SJSA1 (cell line): ENCODE measurements at places on chromosomes 13 and 19. TPM values are rescaled to one million over a fixed set of nuclear protein-coding genes. Genes with fewer than 3 reads are reported as not detected.

GRCh38 chr19:28067882-28068281, 1145.1 kb downstream of the UQCRFS1 start:
- DNase-seq = no peak

GRCh38 chr19:40614622-40615411, 13.6 kb downstream of the LTBP4 start:
- peak; percentile 97 for DNase-seq

- DNase-seq = no peak
Measured at GRCh38 chr13:27304611-27305010, 34.0 kb downstream of the RASL11A start.

- DNase-seq = no peak
Measured at GRCh38 chr13:27556109-27556508, 64.2 kb downstream of the LNX2 start.

DNA sequence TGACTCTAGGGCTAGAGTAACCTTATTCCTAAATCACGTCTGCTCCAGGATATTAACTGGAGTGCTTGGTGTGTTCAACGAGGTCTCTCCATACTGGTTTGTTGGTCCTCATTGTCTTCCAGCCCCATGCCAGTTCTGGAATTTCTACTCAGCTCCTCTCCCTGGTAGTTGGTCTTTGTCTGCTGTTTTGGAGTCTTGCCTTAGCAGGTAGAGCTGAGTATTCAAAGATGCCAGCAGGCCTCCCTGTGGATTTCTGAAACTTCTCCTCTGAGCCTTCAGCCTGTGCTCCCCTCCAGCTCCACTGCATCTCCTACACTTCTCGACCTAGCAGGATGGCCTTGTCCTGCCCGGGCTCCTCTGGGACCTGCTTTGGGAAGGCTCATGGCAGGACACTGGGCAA, 25.5 kb downstream of the SOX1 start:
- no peak for DNase-seq

- DNase-seq = peak; percentile 37
Measured at GRCh38 chr13:79490824-79491223, 9.9 kb downstream of the NDFIP2 start.

DNA sequence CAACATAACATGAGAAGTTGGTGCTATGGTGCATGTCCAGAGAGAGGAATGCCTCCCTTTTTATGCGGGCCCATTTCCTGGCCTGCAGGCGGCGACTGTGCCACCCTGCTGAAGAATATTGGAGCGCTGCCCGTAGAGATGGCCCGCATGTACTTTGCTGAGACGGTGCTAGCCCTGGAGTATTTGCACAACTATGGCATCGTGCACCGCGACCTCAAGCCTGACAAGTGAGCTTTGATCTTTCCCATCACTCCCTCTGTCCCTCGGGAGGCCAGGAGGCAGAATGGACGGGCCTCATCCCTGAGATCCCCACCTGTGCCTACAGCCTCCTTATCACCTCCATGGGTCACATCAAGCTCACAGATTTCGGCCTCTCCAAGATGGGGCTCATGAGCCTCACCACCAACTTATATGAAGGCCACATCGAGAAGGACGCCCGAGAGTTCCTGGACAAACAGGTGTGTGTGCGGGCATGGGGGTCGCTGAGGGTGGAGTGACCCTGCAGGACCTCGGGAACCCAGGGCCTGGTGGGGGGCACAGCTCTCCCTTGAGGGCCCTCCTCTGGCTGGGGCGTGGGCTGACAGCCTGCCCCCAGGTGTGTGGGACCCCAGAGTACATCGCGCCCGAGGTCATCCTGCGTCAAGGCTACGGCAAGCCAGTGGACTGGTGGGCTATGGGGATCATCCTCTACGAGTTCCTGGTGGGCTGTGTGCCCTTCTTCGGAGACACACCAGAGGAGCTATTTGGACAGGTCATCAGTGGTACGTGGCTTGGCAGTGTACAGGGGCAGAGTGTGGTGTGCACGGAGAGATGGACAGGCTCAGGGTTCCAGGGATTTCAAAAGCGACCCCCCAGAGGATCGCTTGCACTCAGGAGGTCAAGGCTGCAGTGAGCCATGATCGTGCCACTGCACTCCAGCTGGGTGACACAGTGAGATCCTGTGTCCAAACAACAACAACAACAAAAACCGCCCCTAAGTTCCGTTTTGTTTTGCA, 16.2 kb downstream of the DNASE2 start:
- DNase-seq = no peak

DNA sequence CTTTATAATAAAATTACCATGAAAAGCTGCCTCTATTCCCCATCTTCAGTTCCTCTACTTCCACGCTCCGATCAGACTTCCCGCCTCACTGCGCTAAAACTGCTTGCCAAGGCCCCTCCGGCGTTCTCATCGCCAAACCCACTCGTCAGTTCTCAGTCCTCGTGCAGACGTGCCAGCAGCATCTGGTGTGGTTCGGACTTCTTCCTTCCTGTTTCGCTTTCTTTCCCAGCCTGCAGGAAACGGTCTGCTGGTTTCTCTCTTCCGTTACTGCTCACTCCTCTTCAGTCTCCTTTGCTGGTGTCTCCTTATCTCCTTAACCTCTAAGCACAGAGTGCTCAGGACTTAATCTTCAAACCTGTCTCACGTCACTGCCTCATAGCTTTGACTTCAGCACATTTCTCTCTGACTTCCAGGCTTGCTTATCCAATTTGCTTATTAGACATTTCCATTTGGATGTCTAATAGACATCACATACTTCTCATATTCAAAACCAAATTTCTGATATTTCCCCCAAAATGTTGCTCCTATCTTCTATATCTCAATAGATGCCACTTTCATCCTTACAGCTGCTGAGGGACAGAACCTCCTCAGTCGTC, 40.3 kb downstream of the RCBTB2 start:
- DNase-seq = no peak

GRCh38 chr13:73061876-73062275, 3.1 kb downstream of the KLF5 start:
- no peak for DNase-seq

DNA sequence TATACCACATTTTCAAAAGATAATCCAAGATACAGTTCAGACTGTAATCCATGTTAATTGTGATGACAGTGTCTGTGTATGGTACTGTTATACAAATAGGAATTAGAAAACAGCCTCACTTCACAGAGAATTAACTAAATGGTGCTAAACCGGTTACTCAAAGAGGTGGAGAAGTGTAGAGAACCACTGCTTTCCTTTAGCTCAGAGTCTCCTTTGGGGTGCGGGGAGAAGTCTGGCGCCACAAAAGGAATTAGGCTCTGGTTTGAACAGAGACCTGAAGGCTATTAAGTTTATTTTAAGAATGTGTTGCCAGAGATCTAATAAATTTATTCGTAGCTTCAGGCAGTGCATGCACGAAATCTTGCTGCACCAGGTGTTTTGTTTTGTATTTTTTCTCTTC, 65.8 kb downstream of the FREM2 start:
- no peak for DNase-seq

DNA sequence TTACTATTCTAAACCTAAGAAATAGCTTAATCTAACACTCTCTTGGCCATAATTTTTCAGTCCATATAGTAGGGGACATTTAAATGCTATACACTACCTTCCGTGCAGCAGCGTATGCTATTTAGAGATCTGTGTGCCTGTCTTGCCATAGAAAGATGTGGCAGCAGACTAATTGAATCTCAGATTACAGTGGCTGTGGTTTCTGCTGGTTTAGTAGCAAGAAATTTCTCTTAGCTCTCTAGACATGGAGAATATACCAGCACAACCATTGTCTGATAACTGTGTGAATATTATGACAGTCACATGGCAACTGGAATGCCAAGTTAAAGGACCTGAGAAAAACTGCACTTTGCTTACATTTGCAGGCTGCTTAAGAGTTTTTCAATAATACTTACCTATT, 672.4 kb upstream of the MIR17HG start:
- DNase-seq = no peak

DNA sequence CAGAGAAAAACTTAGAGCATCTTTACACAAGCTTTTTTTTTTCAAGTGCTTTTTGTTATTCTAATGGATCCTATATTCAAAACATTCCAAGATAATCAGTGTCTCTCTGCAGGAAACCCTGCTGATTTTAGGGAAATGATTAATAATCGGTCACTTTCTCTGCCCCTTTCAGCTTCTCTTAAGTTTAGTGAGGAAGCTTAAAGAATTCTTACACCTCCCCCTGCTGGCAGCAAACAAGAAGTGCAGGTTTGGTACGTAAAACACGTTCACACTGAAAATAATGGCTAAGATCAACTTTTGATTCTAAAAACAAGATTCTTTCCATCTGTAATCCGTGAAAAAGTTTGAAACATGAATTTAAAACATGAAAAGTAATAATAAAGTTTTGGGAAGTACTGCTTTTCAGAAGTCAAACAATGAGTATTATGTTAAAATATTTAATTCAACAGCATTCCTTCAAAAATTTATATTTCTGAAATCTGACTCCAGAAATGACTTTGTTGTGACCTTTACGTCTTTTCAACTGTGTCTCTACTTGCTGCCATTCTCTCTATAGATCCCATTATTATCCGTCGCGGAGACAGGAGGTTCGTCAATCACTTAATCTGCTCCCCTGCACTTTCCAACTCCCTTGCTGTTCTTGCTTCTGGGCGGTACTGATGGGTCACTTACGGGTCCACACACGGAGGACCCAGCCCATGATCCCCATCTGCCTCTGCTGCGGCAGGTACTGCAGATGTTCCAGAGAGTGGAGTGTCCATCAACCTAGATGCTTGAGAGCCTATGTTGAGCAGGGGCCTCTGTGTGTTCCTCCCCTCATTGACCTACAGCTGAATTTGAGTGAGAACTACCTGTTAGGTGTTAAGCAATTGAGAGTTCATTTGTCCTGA, 203.1 kb upstream of the EDNRB start:
- no peak for DNase-seq

- no peak for DNase-seq
Measured at GRCh38 chr19:15463861-15464371, 428 bp downstream of the RASAL3 start.

GRCh38 chr19:41356984-41357739, 3.4 kb upstream of the TGFB1 start:
- no peak for DNase-seq

- DNase-seq = no peak
Measured at GRCh38 chr19:55466241-55466614, 1.7 kb upstream of the C19orf85 start.

DNA sequence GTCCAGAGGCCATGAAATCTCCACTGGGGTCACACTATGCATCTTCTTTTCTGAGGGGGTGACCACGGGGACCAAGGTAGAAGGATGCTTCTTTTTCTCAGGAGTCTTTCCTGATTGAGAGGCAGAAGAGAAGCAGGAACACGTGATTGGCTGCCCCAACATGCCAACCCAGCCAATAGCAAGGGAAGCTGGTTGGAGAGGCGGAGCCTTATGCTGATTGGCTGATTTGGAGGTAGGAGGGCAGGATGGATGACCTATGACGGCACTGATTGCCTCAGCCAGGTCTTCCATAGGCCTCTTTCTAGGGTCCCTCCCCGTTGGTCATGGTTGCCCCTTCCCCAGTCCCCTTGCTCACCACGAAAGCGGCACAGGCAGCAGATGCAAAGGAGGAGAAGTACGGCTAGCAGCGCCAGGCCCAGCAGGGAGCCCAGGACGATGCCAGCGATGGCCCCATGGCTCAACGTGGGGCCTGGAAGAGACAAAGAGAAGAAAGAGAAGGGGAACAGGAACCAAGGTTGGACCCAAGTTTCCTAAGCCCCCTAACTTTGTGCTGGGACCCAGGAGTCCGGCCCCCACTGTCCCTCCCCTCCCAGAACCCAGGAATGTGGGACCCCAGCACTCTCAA, 8.0 kb downstream of the VSIG10L start:
- DNase-seq = no peak

- DNase-seq = no peak
Measured at GRCh38 chr19:49738268-49738667, 24.8 kb downstream of the TSKS start.

DNA sequence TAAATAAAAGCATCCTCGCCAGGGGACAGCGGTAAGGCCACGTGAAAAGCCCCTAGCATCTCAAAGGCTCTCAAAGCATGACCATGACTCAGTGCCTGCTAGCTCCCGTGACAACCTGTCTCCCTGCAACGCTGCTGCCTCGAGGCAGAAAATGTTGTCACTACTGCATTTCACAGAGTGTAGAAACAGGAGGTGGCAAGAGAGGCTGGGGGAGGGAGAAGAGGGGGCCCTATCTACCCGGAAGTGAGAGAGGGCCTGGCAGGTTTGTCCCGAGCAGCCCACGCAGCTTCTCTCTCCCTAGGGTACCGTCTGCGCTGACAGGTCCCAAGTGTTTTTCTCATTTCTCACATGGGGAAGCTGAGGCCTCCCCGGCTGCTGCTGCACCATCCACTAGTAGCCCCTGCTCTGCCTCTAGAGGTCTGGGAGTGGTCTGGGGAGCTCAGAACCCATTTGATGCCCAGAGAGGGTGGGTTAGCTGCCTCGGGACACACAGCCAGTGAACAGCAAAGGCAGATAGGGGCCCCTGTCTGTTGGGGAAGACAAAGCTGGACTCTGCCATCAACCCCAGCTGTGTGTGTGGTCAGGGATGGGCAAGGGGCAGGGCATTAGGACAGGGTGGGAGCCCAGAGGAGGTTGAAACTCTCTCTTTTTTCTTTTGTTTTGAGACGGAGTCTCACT, 3.7 kb downstream of the TINCR start:
- no peak for DNase-seq

- DNase-seq = no peak
Measured at GRCh38 chr13:47258384-47258783, 361.5 kb upstream of the HTR2A start.

GRCh38 chr13:111049791-111050538, 65.1 kb upstream of the ARHGEF7 start:
- DNase-seq = peak; percentile 78

- DNase-seq = no peak
Measured at GRCh38 chr13:39960191-39960590, 304.7 kb downstream of the COG6 start.

DNA sequence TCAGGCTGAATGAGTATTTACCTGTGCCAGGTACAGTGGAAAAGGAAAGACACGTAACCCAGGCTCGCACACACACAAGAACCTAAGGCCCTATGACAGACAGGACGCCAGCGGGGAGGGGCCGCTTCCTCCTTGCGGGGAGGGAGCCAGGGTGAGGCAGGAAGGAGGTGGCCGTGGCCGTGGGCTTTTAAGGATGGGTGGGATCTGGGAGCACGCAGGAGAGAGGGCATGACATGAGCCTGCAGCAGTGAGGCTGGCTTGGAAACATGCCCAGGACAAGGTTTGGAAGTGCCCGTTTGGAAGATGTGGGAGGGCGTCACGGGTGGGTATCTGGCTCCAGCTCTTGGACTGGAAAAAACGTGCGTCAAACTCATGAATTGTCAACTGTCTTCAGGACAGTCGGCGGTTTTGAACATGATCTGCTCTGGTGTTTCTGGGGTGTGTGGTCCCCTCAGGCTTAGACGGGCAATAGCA, 20.1 kb downstream of the SH3GL1 start:
- DNase-seq = no peak

METTL21C gene
- total RNA-seq = not detected in 2 replicates

MEDAG gene
- total RNA-seq = not detected in 2 replicates

ZNF415 gene
- total RNA-seq = 3.2 and 9.7 TPM in 2 replicates

RASGRP4 gene
- not detected in 2 replicates for total RNA-seq

CGB1 gene
- total RNA-seq = 1.00 TPM in 1 of 2 replicates, not detected in the other

KBTBD7 gene
- 2.6 and 6.9 TPM in 2 replicates for total RNA-seq

ADAMTS10 gene
- total RNA-seq = 6.0 and 6.3 TPM in 2 replicates

ZNF221 gene
- 2.0 and 5.4 TPM in 2 replicates for total RNA-seq

ADGRE3 gene
- total RNA-seq = not detected in 2 replicates

NCR1 gene
- not detected in 2 replicates for total RNA-seq
